NCI-H524 treated with DMSO at 0.1 percent for 48 hours (cell line): ENCODE measurements at places on chromosomes 4 and X.

- no peak for DNase-seq
These were observed 52.1 kb downstream of the LEF1 start for GRCh38 chr4:108116423-108117168.

GRCh38 chrX:146581981-146582712, 227.4 kb upstream of the CXorf51B start:
- no peak for DNase-seq

GRCh38 chrX:6067600-6067999, 161.1 kb downstream of the NLGN4X start:
- no peak for DNase-seq

DNA sequence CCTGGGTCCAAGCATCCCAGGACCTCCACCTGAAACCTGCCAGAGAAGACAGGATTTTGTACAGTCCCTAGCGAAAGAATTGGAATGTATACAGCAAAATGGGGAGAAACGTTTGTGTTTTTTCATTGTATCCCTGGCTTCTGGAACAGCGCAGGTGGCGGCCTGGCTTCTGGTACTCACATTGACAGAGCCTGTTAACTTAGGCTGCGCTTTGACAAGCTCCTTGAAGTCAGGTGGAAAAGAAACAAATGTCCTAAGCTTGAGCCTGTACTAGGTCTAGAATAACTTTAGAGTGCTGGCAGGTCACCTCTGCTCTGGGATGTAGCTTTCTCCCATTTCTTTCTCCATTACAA, 343.7 kb upstream of the KLF3 start:
- no peak for DNase-seq

GRCh38 chr4:25320336-25320735, 7.8 kb downstream of the ZCCHC4 start:
- no peak for DNase-seq

GRCh38 chr4:83305187-83305586, 20.6 kb upstream of the COQ2 start:
- no peak for DNase-seq

- DNase-seq: no peak
These were observed 655.6 kb downstream of the IL1RAPL1 start for GRCh38 chrX:29242856-29243255.
